ENCODE measurements at places on chromosomes 5 and 9. TPM values are rescaled to one million over a fixed set of nuclear protein-coding genes. Genes with fewer than 3 reads are reported as not detected.

GRCh38 chr5:138549414-138549813 is 6.4 kb upstream of the ETF1 start:
- no peak for ATAC-seq

DNA sequence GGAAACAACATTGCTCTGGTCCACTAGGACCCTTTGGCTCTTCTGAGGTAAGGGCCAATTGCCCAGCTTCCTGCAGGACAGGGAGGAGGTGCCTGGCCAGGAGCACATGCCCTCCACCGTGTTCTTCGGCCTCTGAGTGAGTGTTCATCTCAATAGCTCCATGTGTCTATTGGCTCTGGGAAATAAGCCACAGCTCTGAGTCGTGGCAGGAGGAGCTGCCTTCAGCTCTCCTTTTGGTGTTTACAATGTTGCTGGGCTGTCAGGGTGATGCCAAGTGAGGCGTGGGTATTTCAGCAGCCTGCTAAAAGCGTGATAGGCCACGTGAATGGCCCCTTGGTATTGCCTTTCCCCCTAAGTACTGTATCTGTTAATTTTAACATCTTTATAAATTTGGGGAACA is 26.6 kb downstream of the GADD45G start:
- no peak for ATAC-seq

DNA sequence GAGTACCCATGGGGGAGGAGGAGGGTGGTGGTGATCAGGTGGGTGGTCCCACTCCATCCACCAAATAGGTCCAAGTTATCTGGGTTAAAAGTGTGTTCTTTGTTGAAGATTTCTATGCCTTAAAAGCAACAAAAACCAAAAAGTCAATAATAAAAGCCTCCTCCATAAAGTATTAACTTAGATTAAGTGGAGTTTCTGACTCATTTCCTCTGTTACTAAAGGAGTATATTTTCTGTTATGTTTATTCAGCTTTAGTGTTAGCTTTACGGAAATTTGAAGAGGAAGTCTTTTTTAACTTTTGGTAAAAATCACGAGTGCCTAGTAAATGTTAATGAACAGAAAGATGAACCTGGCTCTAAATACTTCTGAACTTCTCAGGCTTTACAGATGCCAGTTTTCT is 17.8 kb downstream of the FBXO38 start:
- ATAC-seq: no peak

DNA sequence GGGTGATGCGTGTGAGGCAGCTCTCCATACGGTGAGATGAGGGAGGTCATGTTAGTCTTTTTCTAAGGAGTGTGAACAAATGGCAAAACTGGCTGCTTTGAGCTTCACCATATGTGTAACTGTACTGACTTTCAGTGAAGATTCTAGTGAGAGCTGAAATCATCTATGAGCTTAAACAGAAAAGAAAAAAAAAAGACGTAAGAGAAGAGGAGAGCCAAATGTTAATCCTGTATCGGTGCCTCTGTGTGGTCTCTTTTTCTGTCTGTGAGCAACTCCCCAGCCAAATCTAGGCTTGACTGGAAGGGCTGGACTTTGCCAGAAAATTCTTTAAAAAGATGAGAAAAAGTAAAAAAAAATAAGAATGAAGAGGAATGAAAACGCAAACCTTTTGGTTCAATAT is 209.7 kb upstream of the TUT7 start:
- ATAC-seq: no peak

- ATAC-seq: no peak
These were observed 58.4 kb downstream of the WHRN start for GRCh38 chr9:114446672-114447450.

The CTNND2 gene
- 0.40 TPM for total RNA-seq

GRCh38 chr5:26625099-26625498 is 413.3 kb downstream of the CDH9 start:
- ATAC-seq: no peak

- ATAC-seq: no peak
These were observed 11.6 kb upstream of the PHF19 start for GRCh38 chr9:120888626-120889025.

DNA sequence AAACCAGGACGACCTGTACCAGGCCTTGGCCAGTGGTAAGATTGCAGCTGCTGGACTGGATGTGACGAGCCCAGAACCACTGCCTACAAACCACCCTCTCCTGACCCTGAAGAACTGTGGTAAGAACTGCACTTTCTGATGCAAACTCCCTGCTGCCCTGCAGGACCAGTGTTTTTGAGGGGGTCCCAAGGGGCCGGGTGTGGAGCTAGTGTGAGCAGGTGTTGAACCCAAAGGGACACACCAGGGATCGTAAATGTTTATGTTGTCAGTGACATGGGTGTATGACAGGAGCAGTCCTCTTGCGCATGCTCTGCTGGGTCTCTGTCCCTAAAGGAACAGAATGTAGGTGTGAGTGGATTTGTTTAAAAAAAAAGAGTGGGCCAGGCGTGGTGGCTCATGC is 9.5 kb downstream of the GRHPR start:
- no peak for ATAC-seq

DNA sequence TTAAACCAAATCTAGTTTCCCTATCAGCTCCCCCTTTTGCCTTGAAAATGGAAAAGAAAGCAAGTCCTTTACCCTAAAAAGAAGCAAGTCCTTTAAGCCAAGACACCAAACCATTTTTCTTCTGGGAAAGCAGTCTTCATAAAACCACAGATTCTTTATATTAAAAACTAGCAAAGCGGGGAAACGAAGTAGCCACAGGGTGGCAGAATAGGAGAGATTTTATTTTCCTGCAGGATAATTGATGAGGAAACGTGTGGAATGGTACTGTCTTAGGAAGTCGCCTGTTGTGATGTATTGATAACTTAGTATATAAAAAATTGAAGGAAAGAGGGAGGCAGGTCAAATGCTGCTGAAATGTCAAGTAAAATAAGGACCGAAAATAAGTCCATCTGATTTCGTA is 41.1 kb downstream of the ZNF883 start:
- no peak for ATAC-seq

DNA sequence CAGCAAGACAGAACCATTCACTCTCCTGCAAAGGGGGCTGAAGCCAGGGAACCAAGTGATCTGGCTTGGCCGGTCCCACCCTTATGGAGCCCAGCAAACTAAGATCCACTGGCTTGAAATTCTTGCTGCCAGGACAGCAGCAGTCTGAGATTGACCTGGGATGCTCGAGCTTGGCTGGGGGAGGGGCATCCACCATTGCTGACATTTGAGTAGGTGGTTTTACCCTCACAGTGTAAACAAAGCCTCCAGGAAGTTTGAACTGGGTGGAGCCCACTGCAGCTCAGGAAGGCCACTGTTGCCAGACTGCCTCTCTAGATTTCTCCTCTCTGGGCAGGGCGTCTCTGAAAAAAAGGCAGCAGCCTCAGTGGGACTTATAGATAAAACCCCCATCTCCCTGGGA is 60.5 kb downstream of the TNFSF8 start:
- ATAC-seq: no peak

GRCh38 chr5:61811052-61811451 is 479.0 kb downstream of the ZSWIM6 start:
- ATAC-seq: no peak

- no peak for ATAC-seq
These were observed 663.2 kb upstream of the RGMB start for GRCh38 chr5:98110282-98110691.

GRCh38 chr5:113344973-113345940 is 89.5 kb downstream of the TSSK1B start:
- ATAC-seq: no peak

GRCh38 chr9:33787839-33788238 is 7.5 kb upstream of the PRSS3 start:
- no peak for ATAC-seq

The SH2D3C gene
- total RNA-seq: 8.8 TPM

- ATAC-seq: no peak
These were observed 118.6 kb downstream of the MAT2B start for GRCh38 chr5:163623986-163624385.

- no peak for ATAC-seq
These were observed at the start of gene GABRP for GRCh38 chr5:170783498-170784247. Gene GABRP (plus strand): TSS chr5:170783725. CDS start chr5:170788616, 4,891 bp downstream.

The EPB41L4A gene
- total RNA-seq: 16.7 TPM

The STC2 gene
- 116 TPM for total RNA-seq

The PCDHB11 gene
- 0.99 TPM for total RNA-seq

GRCh38 chr9:111794835-111795556 is at the start of gene SHOC1:
Gene SHOC1 (minus strand): TSS chr9:111794937. CDS start chr9:111791418, 3,519 bp downstream.
- no peak for ATAC-seq

The LOX gene
- 17.4 TPM for total RNA-seq

- ATAC-seq: no peak
These were observed 351.4 kb downstream of the SEMA5A start for GRCh38 chr5:9194509-9194908.

GRCh38 chr9:4939118-4939561 is 45.9 kb upstream of the JAK2 start:
- no peak for ATAC-seq

DNA sequence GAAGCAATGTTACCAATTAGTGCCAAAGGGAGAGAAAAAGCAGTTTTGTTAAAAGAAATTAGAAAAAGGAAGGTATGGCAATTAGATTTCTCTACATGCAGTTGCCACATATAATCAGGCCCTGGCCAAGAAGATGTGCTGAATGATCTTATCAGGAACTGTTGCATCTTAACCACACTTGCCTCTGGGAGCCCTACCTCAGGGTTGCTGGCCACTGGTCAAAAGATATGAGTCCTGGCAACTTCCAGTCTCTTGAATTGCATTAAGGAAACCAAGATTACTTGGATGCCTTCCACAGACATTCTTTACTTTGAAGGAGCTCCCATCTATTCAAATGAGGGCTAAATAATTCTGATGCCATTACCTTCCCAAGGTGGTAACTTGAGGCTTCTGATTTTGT is 60.4 kb downstream of the TNC start:
- no peak for ATAC-seq

The PDE4D gene
- 121 TPM for total RNA-seq

- no peak for ATAC-seq
These were observed 15.4 kb upstream of the ALDOB start for GRCh38 chr9:101450931-101451330.

The SEPTIN8 gene
- 37.3 TPM for total RNA-seq

DNA sequence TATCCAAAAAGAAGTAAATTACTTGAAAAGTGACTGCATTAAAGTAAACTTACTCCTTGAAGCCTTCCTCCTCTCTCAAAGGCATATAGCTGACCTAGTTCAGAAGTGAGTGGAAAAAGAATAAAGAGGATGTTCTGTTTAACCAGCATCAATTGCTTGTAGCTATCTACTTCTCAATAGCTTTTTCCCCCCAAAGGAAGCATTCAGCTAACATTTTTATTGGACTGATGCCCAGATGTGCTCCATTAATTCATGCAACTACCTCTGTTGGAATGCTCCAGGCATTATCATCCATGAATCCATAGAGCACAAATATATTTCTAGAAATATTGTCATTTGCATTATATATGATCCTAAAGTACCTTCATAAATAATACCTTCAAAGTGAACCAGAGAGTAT is 132.8 kb downstream of the RASEF start:
- ATAC-seq: no peak

DNA sequence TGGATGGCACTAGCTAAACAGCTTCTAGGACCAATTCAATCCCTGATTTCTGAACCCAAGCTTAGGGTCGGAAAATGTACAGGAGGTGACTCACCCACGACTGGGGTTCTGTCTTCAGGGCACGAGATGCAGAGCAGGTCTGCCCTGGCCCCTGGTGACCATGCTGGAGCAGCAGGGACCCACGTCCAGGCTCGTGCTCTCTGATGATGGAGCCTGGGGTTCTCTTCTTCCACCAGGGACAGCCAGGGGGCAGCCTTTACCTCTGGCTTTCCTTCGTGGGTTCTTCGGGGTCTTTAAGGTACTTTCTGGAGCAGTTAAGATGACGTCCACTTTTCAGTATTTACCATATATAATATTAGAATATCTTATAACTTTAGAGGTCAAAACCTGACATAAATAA is 2.1 kb downstream of the CFAP77 start:
- ATAC-seq: no peak

The SAXO1 gene
- total RNA-seq: not detected

DNA sequence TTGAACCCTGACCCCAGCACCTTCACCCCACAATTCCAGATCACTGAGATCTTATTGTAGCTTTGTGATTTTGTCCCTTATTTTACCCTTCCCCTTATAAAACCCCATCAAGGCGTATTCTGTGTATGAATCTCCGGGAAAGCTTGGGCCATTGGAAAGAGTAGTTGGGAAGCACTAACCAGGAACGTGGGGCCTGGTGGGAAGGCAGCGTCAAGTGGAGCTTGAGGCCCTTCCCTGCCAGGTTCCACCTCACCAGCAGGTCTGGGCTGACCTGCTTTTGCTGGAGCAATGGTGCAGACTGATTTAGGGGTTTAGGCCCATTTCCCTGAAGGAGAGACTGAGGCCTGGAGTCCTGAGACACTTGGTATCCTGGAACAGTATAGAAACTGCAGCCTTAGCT is 9.3 kb downstream of the PHF2 start:
- ATAC-seq: no peak

- no peak for ATAC-seq
These were observed 65.2 kb upstream of the GLIS3 start for GRCh38 chr9:4365055-4365454.

GRCh38 chr5:89120719-89121118 is 237.7 kb upstream of the MEF2C start:
- ATAC-seq: peak; percentile 69

- ATAC-seq: peak; percentile 31
These were observed 17.9 kb upstream of the ASS1 start for GRCh38 chr9:130426883-130427282.

DNA sequence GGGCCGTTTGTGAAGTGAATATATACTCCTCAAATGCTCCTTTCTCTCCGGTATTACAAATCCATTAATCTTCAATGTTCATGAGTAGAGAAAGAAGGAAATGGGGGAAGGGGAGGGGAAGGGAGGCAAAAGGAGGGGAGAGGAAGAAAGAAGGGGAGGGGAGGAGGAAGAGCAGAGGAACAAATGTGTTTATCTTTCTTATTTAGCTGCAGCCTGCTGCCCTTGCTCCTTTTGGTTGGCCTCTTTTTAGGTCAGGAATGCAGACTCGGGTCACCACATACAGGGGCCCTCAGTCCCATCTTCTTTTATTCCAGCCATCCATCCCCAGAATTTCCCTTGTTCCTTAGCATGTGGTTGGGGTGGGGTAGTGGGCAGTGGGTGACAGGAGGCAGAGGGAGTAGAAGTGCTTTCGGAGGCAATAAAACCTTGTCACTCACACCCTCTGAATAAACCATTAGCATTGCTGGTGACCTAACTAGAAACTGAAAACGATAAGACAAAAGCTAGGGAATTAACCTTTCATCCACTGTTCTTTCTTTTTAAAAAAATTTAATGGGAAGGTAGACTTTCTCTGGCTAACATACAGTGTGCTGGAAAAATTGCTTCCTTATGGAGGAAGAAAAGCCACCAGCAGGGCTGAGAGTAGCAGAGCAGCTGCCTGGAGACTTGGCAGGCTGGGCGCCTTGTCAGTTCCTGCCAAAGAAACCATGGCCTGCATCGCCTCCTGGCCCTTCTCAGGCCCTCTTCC is 16.8 kb upstream of the PRLR start:
- no peak for ATAC-seq

The PAEP gene
- total RNA-seq: not detected

Data from gastroesophageal sphincter (tissue), 4 donors.